ENCODE measurements at places on chromosomes 2 and 18.

DNA sequence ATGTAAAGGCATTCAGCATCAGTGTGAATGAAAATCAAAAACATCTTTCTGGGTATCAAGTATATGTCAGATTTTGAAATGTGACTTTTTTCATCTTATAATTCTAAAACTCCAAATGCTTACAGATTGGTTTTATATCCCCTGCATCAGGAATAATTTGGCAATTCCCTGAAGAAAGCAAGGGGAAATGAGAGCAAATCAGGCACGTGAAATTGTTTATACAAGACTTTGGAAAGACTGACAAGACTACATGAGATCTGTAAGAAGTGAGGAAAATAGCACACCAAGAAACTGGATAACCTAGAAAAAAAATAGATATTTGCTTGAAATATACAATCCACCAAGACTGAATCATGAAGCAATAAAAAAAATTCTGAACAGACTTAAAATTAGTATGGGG, 13.8 kb downstream of the COL6A3 start:
- no peak for DNase-seq

DNA sequence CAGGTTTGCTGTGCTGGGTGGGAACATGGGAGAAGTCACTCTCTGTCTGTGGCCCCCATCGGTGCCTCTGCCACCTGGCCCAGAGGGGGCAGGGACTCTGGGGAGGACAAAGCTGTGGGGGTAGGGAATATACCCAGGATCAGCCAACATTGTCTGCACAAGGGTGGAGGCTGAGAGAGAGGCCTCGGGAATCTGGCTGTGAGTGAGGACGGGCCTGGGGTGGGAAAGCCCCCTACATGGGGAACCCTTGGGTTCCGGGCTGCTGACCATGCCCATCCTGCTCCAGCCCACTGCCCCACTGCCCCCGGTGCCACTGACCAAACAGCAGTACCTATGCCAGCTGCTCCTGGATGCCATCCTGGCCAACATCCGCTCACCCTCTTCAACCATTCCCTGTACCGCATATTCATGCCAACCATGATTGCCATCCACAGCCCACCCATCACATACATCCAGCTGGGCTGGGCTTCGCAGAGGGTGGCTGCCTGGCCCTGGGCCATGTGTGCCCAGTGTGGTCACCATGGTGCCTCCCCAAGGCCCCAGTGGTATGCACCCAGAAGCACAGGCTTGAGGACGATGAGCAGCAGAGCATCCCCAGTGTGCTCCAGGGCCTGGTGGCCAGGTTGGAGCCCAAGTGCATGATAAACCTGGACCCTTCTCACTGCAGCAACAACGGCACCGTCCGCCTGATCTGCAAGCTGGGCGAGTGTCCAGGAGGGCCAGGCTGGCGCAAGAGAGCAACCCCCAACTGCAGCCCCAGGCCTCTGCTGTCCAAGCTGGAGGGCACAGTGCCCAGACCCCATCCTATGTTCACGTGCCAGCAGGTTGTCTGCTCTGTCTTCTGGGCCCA, 6.9 kb upstream of the POTEF start:
- DNase-seq, result no peak

GRCh38 chr18:37483984-37484819, 81.4 kb downstream of the CELF4 start:
- DNase-seq, result no peak

- no peak for DNase-seq
Measured at GRCh38 chr2:204114295-204115136, 178.0 kb downstream of the ICOS start.

- no peak for DNase-seq
Measured at GRCh38 chr2:136029149-136029548, 43.7 kb upstream of the DARS1 start.

- DNase-seq, result no peak
Measured at GRCh38 chr2:105621038-105621437, 123.7 kb upstream of the NCK2 start.

GRCh38 chr2:143856978-143857377, 662.9 kb downstream of the ZEB2 start:
- DNase-seq, result no peak

GRCh38 chr2:128457716-128458115, 139.0 kb upstream of the HS6ST1 start:
- no peak for DNase-seq

DNA sequence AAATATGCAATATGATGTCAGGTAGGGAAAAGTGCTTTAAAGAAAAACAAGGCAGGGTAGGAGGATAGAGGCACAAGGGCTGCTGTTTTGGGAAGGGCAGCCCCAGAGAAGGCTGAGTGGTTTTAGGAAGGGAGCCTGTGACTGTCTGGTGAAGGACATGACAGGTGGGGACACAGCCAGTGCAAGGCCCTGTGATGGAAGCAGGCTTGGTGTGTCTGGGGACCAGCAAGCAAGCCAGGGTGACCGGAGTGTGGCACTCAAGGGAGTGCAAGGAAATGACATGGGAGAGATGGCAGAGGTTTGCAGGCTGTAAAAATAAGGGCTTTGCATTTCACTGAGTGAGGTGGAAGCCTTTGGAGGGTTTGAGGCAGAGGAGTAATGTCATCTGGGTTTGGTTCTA, 62.0 kb downstream of the LTBP1 start:
- no peak for DNase-seq

- DNase-seq, result no peak
Measured at GRCh38 chr18:25759111-25759510, 331.3 kb downstream of the SS18 start.

DNA sequence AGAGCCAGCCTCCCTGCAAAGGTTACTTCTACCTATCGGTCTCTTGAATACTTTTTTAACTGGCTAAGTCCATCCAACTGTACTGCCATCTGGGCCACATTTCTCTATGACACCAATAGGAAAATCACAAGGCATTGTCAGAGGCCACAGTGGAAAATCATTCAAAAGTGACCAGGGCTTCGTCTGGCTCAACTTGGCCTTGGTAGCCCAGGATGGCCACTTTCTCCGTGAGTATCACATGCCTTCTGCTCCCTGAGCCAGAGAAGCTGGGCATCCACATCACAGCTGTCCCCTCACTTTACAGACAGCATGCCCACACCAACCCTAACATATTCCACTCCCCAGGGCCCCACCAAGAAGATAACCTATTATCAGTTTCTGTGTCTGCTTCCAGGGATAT, 5.8 kb downstream of the CIB4 start:
- no peak for DNase-seq

DNA sequence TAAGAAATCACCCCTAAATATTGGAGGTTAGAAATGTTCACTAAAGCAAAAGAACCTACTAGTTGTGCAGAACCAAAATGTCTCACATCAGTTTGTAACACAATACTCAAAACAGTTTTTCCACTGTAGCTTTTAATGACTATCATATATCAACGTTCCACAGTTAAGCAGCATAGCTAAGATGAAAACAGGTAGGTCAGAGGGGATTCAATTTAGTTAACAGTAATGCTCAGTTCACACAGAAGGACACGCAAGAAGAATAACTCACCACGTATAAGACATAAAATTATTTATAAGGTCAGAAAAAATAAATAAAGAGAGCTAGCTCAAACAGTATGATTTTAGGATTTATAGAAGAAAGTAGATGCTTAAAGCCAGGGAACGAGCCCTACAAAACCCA, 118.9 kb upstream of the CCDC150 start:
- DNase-seq, result no peak

DNA sequence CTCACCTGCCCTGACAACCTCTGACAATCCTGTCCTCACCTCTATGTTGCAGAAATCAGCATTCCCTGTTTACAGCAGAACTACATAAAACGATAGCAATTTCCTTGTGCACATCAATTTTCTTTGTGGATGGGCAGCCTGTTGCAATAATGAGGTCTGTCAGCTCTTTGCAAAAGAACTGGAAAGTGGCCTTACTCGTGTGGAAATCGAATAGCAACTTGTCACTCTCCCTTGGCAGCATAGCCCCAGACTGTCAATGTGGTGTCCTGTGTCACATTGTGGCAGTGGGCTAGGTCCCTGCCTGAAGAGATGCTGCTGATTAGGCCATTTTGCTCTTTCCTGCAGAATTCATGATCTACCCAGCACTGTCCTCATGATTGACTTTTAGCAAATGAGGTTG, 531.9 kb downstream of the CCDC85A start:
- DNase-seq, result no peak

DNA sequence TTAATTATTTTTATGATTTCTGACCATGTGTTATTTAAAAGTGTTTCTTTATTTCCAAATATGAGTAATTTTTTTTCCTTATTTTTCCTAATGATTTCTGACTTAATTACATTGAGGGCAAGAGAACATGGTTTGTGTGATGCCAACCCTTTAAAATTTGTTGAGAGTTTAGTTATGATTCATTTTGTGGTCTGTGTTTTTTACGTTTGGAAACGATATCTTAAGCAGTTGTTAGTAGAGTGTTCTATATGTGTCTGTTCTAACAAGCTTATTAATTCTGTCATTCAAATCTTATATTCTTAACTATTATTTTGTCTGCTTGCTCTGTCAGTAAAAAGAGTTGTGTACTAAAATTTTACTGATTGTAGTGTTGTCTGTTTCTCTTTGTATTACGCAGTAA, 15.0 kb downstream of the NAB1 start:
- DNase-seq, result no peak

- DNase-seq, result no peak
Measured at GRCh38 chr2:19700861-19701585, 200.8 kb downstream of the TTC32 start.

- DNase-seq, result no peak
Measured at GRCh38 chr18:33946336-33946735, 278.4 kb downstream of the NOL4 start.

DNA sequence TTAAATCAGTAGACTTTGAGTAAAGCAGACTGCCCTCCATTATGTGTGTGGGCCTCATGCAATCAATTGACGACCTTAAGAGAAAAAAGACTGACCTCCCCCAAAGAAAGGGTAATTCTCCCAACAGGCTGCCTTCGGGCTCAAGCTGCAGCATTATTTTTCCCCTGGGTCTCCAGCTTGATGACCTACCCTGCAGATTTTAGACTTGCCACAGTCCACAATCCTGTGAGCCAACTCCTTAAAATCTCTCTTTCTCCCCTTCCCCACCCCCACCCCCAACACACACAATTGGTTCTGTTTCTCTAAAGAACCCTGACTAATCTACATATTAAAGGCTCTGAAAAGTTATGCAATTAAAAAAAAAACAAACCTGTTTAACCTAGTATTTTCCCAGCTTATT, 89.4 kb downstream of the RNF152 start:
- no peak for DNase-seq

- DNase-seq, result no peak
Measured at GRCh38 chr2:165109915-165110314, 93.9 kb downstream of the SCN3A start.

DNA sequence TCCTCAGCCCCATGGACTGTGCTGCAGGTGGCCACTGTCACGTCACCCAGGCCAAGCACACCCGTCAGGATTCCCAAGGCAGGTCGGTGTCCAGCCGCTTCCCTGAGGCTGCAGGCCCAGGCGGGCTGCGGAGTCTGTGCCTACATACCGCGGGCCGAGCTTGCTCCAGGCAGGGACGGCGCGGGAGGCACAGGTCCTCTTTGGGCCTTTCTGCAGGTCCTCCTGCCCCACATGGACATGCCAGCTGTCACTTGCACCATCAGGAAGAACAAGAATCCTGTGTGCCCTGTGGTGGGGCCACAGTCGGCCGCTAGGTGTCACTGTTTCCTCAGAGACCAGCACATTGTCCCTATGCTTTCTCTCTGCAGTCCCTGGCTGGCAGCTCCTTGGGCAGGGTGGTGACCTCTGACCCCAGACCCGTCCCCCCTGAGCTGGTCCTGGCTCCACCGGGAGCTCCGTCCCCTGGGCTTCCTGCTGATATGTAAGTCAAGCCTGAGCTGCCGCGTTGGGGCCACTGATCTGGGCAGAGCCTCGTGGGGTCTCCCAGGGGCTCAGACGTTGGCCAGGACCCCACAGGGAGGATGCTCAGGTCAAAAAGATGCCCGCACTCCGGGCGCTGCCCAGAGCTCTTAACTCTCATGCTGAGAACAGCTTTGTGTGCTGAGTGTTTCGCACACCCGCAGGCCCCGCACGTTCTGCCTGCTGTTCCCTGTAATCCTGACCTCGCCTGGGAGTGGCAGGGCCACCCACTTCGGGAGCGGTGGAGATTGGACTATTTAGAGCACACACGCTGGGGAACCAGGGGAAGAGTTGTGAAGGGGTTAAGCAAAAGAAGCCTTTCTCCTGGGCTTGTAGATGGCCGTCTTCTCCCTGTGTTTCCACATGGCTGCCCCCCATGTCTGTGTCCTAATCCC, 17.3 kb upstream of the AGXT start:
- peak; percentile 78 for DNase-seq

- DNase-seq, result no peak
Measured at GRCh38 chr2:32877587-32878510, 68.9 kb upstream of the LTBP1 start.

DNA sequence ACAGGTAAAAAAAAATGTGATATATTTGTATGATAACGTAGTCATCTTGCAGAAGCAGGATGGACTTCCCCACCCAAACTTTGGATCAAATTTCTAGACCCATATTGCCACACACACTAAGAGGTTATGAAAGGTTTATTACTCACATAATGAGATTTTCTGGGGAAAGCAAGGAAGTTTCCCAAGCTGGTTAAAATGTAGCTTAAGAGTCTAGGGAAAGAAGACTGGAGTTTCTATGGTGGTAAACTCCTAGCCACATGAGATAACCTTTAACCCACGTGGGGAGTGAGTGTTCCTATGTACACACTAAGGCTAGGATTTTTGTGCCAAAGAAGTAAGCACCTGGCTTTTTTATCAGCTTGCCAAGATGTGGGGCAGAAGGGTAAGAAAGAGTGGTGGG, 335.7 kb upstream of the UBE2E3 start:
- DNase-seq, result no peak

- no peak for DNase-seq
Measured at GRCh38 chr2:26534098-26534864, 56.4 kb upstream of the OTOF start.

DNA sequence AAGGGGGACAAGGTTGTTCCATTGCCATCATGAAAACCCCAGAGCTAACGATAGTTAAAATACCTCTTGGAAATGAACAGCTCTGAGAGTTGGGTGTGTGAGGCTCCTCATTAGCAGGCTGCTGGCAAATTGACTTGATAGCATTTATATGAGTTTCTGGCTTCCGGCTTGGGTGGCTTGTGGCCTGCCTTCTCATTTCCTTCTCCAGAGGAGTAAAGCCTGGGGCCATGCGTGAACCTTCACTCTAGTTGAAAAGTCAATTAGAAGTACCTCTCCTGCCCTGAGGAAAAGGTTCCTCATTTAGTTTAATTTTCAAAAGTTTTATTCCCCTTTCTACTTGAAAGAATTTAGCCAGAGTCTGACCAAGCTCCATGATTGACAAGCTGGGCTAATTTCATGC, 67.1 kb downstream of the MGAT5 start:
- no peak for DNase-seq

DNA sequence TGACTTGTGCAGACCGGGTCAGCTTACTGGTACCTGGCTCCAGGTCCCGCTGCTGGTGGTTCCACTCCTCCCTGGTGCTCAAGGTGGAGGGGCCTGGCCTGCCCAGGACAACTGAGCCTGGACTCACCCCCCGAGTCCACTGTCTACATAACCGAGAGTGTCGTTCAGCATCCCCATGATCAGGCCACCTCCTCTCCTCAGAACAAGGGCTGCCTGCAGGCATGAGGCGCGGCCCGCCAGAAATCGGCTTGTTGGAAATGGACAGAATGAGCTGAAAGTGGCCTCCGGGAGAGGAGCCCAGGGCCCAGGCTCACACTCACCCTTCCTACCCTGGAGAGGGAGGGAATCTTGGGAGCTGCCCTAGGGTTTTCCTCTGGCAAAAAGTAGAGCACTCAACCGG, 38.9 kb upstream of the OTOF start:
- no peak for DNase-seq

GRCh38 chr2:24824966-24825882, 32.0 kb downstream of the CENPO start:
- DNase-seq, result peak; percentile 29

GRCh38 chr2:62142054-62142453, 53.9 kb upstream of the B3GNT2 start:
- no peak for DNase-seq

Data from mucosa of descending colon (tissue), 3 donors.